ENCODE measurements at places on chromosomes 4 and X.

DNA sequence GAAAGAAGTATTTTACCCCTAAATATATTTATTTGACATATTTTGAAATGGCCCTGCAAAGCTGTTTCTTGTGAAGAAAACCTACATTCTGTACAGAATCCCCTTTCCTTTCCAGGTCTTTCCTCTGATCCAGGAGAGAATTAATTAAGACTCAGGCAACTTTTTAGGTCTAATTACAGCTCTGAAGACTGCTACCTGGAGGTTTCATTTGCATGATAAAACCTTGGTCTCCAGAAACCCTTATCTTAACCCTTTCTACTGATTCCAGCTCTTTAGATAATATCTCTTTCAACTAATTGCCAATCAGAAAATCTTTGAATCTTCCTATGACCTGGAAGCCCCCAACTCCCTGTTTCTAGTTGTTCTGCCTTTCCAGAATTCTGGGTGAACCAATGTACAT is 224.0 kb downstream of the FAM47A start:
- no peak for DNase-seq

DNA sequence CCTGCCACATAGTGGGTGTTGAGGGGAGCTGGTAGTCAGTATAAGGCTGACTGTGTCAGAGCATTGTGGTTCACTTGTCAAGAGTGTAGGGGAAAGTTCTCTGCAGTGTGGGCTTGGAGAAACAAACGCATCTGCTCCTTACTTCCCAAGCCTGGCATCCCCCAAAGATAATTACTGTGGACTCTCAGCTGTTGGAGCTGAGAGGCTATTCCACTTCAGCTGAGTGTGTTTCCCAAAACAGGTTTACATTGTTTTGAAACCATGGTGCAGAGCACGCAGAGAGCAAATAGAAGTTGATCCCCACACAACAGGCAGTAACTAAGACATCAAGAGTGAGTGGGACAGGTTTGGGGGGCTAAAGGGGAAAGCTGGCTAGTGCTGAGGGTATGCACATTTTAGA is 181.0 kb upstream of the EOLA2 start:
- DNase-seq: no peak

- DNase-seq: no peak
Observed at GRCh38 chr4:38106886-38107514, 146.8 kb downstream of the PTTG2 start.

DNA sequence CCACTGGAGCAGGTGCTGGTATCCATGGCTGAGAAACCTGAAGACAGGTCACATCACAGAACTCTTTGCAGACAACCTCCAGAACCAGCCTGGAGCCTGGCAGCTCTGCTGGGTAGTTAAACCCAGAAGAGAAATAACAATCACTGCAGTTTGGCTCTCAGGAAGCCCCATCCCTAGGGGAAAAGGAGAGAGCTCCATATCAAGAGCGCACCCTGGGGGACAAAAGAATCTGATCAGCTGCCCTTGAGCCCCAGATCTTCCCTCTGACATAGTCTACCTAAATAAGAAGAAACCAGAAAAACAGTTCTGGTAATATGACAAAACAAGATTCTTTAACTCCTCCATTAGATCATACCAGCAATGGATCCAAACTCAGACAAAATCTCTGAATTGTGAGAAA is 823.2 kb upstream of the FRG1 start:
- DNase-seq: no peak

DNA sequence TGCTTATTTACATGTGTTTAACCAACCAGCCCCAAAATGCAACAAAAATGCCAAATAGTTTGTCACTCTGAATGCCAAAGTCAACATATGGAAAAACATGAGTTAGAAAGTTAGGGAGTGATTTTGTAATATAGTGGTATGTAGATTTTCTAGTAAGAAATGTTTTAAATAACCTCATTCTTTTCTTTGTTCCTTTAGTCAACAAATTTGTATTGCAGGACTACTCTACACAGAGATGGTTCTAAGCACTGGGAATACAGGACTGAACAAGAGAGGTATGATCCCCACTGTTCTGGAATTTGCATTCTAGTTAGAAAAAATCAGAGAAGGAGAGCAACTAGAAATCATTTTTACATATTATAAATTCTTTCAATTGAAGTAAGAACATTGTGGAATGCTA is 218.8 kb upstream of the ANXA10 start:
- no peak for DNase-seq

DNA sequence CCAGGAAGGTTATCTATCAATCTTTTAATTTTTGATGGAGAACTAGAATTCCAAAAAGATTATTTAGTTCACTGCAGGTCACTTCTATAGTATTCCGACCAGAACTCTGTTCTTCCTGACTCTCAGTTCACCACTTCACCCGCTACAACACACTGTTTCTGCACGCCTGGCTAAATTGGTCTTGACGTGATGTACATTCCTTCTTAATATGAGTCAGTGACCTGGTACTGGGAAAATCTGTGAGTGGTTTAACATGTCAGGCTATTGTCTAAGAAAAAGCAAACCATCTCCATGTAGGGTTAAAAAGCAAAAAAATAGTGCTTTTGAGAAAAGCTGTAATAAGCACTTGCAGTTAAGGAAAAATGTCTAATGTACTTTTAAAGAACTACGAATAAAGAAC is 120.4 kb downstream of the NDST3 start:
- no peak for DNase-seq

GRCh38 chr4:54226404-54227255 is 2.5 kb upstream of the PDGFRA start:
- no peak for DNase-seq

DNA sequence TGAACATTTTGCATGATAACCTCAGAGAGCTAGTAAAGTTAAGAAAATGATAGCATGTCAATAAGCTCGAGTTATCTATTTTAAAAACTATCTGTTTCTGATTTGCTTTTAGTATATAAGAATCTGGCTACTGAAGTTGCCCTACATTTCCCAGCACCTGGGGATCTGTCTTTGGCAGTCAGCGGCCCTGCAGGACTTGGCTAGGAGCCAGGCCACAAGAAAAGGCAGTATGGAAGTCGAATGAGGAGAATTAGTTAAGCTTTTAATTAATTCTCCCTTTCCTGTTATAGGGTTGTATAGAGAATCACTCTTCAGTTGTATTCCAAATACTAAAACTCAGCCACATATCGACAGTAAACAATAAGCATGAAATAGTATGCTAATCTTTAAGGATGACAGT is 22.7 kb downstream of the POU4F2 start:
- DNase-seq: no peak

DNA sequence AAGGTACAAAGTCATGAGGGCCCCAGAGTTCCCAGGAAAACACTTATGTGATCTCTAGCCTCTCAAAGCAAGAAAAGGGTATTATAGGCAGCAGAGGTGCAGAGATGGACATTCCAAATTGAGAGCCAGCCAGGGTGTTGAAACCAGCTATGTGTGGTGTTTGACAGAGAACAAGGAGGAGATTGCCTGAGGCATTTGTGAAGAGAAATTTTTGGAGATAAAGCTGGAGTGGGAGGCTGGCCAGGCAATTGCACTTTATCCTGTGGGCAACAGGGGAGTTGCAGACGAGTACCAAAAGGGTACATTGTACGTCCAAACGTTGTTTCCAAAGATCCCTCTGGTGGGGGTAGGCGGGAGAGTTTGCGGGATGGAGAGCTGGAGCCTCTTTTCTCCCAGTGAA is 2.5 kb upstream of the GABRE start:
- no peak for DNase-seq

Measured in CD4-positive, alpha-beta T cell treated with Interleukin-17A for 4 hours (primary cell).